ENCODE measurements at places on chromosomes 7 and 10.

GRCh38 chr7:27130540-27131389, at the start of gene HOXA4:
HOXA4 (minus strand) TSS chr7:27130757; CDS start chr7:27130733, 24 bp downstream.
- ATAC-seq: peak; percentile 95
- H3K36me3 ChIP-seq: no peaks in the 10 kb centered on the region
- no peaks in the 10 kb centered on the region for H3K27me3 ChIP-seq
- H3K27ac ChIP-seq: peak within 1 kb of the TSS; percentile 99
- H3K4me1 ChIP-seq: peaks cover 16% of the 10 kb centered on the region

GRCh38 chr7:39100270-39100669, 122.6 kb downstream of the POU6F2 start:
- no peak for ATAC-seq
- H3K27ac ChIP-seq: no peak overlapping the region
- no peaks in the 10 kb centered on the region for H3K27me3 ChIP-seq
- no peak overlapping the region for H3K4me3 ChIP-seq

- no peaks in the 10 kb centered on the region for H3K4me1 ChIP-seq
- ATAC-seq: no peak
- no peaks in the 10 kb centered on the region for H3K36me3 ChIP-seq
- no peak overlapping the region for H3K4me3 ChIP-seq
- H3K27ac ChIP-seq: no peak overlapping the region
- H3K27me3 ChIP-seq: no peaks in the 10 kb centered on the region
Observed at GRCh38 chr10:24883176-24883575, 69.2 kb downstream of the PRTFDC1 start.

DNA sequence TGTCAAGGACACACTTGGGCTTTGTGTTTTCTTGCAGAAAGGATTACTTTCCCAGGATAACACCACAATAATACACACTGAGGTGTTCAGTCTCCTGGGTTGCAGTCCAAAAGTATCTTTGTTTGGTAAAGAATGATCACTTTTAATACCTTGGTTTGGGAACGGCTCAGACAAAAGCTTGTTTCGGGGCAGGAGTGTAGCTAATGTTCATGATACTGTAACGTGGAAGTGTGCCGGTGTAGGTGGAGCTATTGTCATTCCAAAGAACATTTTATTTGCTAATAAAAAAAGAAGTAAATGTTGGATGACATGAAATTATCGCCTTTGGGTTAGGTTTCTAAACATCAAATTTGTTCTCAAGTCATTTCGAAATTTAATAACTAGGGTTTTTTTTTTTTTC, 1.2 kb downstream of the EIF4H start:
- peak overlapping the region; percentile 98 for H3K4me3 ChIP-seq
- peaks cover 7% of the 10 kb centered on the region for H3K36me3 ChIP-seq
- H3K27me3 ChIP-seq: no peaks in the 10 kb centered on the region
- no peak for ATAC-seq
- H3K27ac ChIP-seq: peak overlapping the region; percentile 52

DNA sequence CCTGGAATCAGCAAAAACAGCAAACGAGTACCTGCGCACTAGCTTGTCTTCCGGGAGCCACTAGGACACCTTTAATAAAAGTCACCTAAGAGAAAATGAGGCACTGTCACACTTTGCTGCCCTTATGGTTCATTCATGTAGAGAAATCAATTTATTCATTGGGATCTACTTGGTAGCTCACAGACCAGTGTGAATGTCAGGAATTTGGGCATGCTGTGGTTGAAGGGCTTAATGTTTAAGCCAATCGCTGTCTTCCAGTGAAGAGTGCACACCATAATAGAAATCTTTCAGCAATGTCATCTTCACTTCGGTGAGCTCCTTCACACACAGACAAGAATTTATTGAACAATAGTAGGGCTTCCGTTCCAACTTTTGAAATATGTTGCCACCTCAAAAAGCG, 65.1 kb downstream of the MARCHF5 start:
- H3K27me3 ChIP-seq: no peaks in the 10 kb centered on the region
- no peak for ATAC-seq
- no peak overlapping the region for H3K4me3 ChIP-seq
- no peak overlapping the region for H3K27ac ChIP-seq

- no peaks in the 10 kb centered on the region for H3K36me3 ChIP-seq
- no peak overlapping the region for H3K4me3 ChIP-seq
- no peaks in the 10 kb centered on the region for H3K27me3 ChIP-seq
Observed at GRCh38 chr7:127486654-127487053, 94.1 kb upstream of the ZNF800 start.

DNA sequence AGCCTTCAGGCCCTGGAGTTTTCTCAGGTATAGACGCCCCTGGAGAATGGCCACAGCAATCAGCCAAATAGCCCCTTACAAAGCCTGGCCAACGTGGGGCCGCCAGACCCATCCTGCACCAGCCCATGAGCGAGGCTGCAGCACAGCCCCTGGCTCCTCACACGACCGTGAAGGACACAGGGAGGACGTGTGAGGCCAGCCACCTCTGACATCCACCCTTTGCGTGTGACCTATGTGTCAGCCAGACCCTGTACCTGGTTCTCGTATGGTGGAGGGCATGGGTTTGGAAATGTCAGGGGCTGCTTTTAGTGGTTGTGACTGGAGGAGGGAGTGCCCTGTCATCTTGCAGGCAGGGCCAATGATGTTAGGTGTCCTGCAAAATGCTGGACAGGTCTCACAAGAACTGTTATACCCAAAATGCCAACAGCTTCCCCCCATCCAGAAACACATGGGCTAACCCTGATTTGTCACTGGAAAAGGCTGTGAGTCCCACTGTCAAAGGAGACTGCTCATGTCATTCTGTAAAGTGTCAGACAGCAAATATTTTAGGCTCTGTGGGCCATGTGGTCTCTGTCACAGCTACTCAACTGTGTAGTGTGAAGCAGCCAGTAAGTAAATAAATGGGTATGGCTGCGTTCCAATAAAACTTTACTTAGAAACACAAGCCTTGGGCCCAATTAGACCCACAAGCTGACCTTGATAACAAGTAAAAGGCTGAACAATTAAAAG, 30.0 kb downstream of the NOD1 start:
- peaks cover 36% of the 10 kb centered on the region for H3K4me1 ChIP-seq
- no peak overlapping the region for H3K4me3 ChIP-seq
- H3K27me3 ChIP-seq: no peaks in the 10 kb centered on the region

GRCh38 chr7:47078241-47078640, 503.7 kb downstream of the TNS3 start:
- no peaks in the 10 kb centered on the region for H3K36me3 ChIP-seq
- no peak overlapping the region for H3K4me3 ChIP-seq
- no peaks in the 10 kb centered on the region for H3K27me3 ChIP-seq
- no peak for ATAC-seq

DNA sequence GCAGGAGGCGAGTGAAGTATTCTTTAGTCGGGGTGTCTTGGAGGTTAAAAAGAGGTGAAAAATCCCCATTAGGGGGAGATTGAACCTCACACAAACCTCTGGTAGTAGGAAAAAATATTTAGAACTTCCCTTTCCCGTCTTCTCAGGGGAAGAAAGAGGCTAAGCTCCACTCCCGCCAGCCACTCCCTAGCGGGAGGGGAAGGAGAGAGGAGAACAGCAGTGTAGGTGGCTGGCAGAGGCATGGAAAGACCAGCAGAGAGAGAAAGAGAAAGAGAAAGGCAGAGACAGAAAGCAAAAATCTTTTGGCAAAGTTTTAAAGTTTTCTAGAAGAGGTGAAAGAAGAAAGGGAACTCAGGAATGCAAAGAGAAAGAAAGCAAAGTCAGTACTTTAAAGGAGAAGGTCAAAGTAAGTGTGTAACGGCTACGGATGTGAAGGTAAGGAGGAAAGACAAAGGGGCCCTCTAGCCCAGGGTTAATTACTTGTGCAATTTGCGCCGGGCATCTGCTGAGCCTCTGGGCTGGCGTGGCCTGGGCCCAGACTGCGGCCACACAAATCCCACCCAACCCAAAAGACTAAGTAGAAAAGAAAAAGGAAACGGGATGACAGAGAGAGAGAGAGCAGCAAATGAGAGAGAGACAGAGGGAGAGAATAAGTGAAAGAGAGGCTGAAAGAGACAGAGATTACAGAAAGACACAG, 72.3 kb upstream of the ZNF746 start:
- peaks cover 39% of the 10 kb centered on the region for H3K4me1 ChIP-seq
- H3K27ac ChIP-seq: no peak overlapping the region
- no peaks in the 10 kb centered on the region for H3K27me3 ChIP-seq

- no peaks in the 10 kb centered on the region for H3K27me3 ChIP-seq
- H3K36me3 ChIP-seq: peaks cover 8% of the 10 kb centered on the region
- no peak overlapping the region for H3K4me3 ChIP-seq
Observed at GRCh38 chr7:7504910-7505704, 30.6 kb downstream of the COL28A1 start.

GRCh38 chr7:105642264-105642663, 61.0 kb upstream of the EFCAB10 start:
- ATAC-seq: no peak
- no peak overlapping the region for H3K4me3 ChIP-seq
- no peaks in the 10 kb centered on the region for H3K4me1 ChIP-seq
- H3K36me3 ChIP-seq: no peaks in the 10 kb centered on the region

GRCh38 chr10:29142516-29143314, 146.2 kb upstream of the LYZL1 start:
- no peaks in the 10 kb centered on the region for H3K36me3 ChIP-seq
- H3K27ac ChIP-seq: no peak overlapping the region
- H3K27me3 ChIP-seq: peaks cover 18% of the 10 kb centered on the region
- H3K4me1 ChIP-seq: no peaks in the 10 kb centered on the region

DNA sequence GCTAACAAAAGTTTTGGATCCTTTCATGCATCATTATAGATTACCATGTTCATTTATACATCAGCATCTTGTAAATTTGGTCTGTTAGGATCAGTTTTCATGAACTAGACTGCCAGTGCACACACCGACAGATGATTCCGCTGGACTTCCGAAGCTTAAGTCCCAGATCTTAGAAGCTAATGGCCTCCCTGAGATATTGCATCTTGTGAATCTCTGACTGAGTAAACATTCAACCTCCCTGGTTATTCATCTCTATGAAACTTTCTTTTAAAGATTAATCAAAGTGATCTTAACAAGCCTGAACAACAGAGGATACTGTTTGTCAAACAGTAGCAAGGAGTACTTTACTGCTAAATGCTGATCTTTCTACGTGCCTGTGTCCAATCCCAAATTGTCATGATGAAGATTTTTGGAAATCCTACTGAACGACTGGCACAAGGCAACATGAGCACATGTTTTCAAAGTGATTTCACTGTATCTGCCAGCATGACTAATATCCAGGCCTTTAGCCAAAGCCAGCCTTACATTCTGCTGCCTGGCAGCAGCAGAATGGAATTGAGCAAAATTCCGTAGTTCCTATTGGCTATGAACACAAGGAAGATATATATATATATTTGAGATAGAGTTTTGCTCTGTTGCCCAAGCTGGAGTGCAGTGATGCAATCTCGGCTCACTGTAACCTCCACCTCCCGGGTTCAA, 91.3 kb upstream of the ANK3 start:
- no peak overlapping the region for H3K27ac ChIP-seq
- H3K36me3 ChIP-seq: no peaks in the 10 kb centered on the region
- no peaks in the 10 kb centered on the region for H3K4me1 ChIP-seq
- ATAC-seq: no peak

DNA sequence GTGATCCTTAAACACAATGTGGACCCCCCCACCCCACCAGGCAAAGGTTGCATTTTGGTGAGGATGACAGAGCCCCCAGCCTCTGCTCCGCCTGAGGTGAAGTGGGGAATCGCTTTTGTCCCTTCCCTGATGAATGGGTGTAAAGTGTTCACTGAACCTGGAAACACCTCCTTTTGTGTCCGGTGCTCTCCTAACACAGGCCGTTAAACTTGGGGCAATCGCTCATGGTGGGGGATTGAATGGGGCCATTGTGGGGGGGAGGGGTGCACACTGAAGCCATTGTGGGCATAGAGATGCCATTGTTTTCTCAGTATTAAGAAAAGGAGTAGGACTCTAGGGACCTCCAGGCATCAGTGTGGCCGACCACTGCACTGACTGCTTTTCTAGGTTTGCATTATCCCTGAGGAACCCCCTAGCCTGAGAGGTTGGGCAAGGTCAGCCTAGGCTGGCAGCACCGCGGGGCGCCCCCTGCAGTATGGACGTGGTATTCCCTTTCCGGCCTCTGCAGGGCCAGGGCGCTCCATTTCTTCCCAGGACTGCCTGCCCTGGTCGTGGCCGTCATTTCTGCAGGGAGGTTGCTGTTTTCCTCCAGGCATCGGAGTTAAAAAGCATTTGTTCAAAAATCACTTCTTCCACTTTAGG, 158.3 kb downstream of the TCF7L2 start:
- H3K36me3 ChIP-seq: no peaks in the 10 kb centered on the region
- no peaks in the 10 kb centered on the region for H3K27me3 ChIP-seq
- no peaks in the 10 kb centered on the region for H3K4me1 ChIP-seq
- no peak overlapping the region for H3K27ac ChIP-seq
- ATAC-seq: no peak

DNA sequence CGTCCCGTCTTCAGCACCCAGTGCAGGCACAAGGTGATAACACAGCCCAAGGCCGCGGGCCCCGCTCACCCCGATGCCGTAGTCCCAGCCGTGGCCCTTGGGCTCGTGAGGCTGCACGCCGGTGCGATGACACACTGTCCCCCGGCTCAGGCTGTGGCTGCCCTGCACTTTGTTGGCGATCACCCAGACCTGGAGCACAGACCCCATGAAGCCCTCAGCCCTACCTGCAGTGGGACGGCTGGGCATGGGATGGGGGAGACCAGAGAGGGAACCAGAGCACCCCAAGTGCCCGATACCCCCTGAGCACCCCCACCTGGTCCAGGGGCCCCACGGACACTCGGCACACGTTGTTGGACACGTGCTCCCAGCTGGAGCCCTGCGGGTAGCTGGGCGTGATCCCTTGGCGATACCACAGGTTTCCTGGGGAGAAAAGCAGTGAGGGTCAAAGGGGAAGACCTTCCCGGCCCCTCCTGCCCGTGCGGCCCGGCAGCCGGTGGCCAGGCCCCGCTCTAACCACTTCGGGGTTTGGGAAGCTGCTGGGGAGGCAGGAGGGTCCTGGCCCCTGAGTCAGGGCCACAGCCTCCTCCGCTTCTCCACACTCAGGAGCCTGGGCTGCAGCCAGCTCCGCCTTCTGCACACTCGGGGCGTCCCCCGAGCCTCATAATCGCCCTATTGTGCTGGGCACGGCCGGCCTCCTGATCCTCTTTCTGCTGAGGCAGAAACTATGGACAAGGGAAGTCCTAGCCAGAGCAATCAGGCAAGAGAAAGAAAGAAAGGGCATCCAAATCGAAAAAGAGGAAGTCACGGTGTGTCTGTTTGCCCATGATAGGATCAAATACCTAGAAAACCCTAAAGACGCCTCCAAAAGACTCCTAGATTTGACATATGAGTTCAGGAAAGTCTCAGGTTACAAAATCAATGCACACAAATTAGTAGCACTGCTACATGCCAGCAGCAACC, 6.7 kb downstream of the BHLHA15 start:
- no peak overlapping the region for H3K27ac ChIP-seq
- H3K27me3 ChIP-seq: no peaks in the 10 kb centered on the region
- H3K36me3 ChIP-seq: no peaks in the 10 kb centered on the region
- no peak for ATAC-seq
- no peaks in the 10 kb centered on the region for H3K4me1 ChIP-seq

- no peak for ATAC-seq
- no peak overlapping the region for H3K27ac ChIP-seq
- H3K27me3 ChIP-seq: no peaks in the 10 kb centered on the region
- no peaks in the 10 kb centered on the region for H3K36me3 ChIP-seq
Observed at GRCh38 chr7:88431882-88432281, 125.2 kb upstream of the STEAP4 start.

GRCh38 chr10:61503051-61503450, 49.9 kb upstream of the TMEM26 start:
- H3K36me3 ChIP-seq: no peaks in the 10 kb centered on the region
- H3K4me3 ChIP-seq: no peak overlapping the region
- no peaks in the 10 kb centered on the region for H3K4me1 ChIP-seq
